GDM1 (cell line): ENCODE measurements at places on chromosomes 5 and 9.

DNA sequence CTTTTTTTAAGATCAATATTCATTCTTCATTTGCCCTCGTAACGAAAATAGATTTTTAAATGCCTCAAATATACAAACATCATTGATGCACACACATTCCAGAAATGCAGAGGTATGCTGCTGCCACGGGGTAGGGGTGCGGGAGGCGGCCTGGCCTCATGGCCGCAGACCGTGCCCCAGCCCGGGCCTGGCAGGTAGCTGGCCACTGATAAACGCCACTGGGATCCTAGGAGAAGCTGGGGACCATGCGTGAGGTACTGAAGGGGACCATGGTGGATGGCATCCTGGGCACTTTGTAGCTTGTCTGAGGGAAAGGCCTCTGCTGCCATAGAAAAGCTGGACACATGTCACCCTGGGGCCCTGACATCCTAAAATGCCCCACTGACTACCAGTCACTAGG lies 6.5 kb downstream of the ORM2 start:
- DNase-seq, result no peak

- no peak for DNase-seq
These were observed 1472.5 kb upstream of the CDH6 start for GRCh38 chr5:29720954-29721353.

GRCh38 chr5:129481161-129481560 lies 21.1 kb downstream of the ADAMTS19 start:
- no peak for DNase-seq

DNA sequence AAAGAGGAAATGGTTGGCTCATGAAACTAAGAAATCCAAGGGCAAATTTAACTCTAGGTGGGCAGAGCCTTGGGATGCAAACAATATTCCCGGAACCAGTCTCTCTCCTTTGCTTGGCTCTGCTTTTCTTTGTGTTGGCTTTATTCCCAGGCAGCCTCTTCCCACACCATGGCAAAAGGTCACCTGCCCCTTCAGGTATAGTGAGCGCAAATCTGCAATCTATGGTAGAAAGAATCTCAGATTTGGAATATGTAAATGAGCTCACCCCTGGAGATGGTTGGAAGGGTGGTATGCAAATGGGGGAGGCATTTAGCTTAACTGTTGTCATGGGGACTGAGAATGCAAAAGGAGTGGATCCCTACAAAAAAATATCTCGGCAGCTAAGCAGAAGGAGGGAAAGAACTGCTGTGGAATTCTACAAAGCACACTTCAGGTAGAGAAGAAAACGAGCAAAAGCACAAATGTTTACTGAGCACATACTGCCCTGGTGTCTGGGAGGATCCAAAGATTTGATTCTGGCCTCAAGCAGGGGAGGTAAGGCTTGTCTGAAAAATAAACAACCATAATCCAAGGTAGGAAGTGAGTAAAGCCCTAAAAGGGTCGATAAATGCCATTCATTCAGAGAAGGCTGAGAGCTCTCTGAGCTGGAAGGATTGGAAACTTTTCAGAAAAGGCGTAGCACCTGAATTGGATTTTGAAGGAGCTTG lies 139.7 kb downstream of the TLE1 start:
- no peak for DNase-seq

GRCh38 chr5:111792471-111793058 lies 35.6 kb upstream of the NREP start:
- DNase-seq, result no peak

DNA sequence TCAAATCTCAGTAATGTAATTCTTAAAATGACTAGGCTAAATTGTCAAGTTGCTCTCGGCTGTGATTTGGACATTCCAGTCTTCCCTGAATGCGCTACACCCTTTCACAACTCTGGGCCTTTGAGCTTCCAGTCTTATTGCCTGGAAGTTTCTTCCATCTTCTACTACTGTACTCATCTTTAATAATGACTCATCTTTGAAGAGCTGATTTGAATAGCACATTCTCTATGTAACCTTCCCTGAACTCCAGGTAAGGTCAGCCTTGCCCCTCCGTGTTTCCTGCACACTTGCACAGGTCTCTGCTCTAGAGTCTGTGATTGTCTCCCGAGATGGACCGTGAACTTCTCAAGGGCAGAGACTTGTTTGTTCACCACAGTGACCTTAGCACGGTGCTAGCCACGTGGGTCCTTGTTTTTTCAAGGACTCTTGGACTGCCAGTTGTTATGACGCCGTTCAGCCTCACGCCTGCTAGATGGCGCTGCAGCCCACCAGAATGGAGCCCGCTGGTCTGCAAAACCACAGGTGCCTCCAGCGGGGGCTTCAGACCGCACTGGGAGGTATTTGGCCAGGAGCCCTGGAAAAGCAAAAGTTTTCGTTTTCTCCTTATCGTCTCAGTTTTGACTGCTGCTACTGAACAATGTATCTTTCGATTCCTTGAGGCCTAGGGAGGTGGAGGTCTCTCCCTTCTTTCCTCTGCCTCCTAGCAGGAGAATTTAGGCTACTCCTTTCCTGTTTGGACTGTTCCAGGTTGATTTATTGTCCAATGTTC lies 44.4 kb downstream of the SEC61B start:
- DNase-seq, result peak; percentile 11

GRCh38 chr9:96214635-96215034 lies 87.3 kb downstream of the HSD17B3 start:
- no peak for DNase-seq

DNA sequence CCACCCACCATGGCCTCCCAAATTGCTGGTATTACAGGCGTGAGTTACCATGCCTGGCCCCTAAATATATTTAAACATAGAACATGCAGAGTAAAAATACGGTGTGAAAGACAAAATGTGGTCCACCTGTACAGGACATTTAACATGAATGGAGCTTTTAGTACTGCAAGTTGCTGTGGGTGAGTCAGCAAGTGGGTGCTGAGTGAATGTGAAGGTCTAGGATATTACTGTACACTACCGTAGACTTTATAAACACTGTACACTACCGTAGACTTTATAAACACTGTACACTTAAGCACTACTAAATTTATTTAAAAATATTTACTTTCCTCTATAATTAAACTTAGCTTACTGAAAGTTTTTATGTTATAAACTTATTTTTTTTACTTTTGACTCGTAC lies 317.8 kb downstream of the PRDM9 start:
- DNase-seq, result no peak

DNA sequence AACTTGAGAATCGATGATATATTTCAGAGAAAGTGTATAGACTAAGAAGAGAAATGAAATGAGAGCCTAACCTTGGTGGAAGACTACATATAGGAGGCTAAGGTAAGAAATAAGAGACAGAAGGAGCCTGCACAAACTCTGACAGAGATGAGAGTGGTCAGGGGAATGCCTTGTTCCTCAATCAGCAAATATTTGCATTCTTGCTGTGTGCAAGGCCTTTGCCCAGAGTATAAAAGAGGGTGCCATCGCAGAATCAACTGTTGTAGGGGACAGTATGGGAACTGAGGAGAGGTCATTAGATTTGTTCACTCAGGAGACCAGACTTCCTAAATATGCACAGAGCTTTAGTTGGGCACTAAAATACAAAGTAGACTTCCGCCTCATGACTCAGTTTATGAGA lies 137.2 kb downstream of the ATG10 start:
- DNase-seq, result no peak

- no peak for DNase-seq
These were observed 120.1 kb upstream of the MYO10 start for GRCh38 chr5:17056141-17056631.

GRCh38 chr5:15574806-15575325 lies 74.9 kb downstream of the FBXL7 start:
- DNase-seq, result no peak

- no peak for DNase-seq
These were observed 1016.8 kb upstream of the DMAC1 start for GRCh38 chr9:8816361-8816760.

DNA sequence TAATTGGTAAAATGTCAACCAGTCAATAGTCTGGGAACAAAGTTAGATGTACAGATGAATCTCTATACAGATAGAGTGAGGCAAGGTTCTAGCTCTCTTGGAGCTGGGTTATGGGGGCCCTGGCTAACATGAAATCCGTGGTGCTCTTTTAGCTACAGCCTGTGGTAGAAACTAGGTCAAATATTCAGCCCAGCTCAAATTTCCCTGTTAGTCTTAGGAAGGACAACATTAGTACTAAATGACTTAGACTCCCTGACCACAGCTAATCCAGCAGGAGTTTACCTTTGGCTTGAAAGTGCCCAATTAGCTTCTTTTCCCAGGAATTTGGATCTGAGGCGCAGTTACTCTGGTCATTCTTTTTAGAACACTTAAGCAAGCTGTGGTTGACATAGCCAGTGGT lies 170.5 kb downstream of the DMRTA1 start:
- DNase-seq, result no peak

GRCh38 chr5:138464388-138465260 lies 655 bp upstream of the EGR1 start:
- peak; percentile 94 for DNase-seq

DNA sequence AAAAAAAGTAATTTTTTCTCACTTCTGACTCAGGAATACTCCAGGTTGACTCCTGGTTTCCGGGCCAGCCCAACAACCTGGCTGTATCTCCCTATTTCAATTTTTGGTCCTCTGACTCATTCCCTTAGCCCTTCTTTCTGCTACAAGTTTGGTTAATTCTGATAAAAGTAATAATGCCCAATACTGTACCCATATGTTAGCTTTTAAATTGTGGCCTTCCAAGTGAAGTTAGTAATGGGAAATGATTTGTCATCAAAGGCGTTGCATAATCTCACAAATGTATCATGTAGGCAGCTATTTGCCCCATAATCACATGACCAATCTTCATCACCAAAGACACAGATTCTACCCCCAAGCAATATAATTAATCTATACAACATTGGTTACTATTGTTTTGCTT lies 31.1 kb upstream of the BNC2 start:
- DNase-seq, result no peak

DNA sequence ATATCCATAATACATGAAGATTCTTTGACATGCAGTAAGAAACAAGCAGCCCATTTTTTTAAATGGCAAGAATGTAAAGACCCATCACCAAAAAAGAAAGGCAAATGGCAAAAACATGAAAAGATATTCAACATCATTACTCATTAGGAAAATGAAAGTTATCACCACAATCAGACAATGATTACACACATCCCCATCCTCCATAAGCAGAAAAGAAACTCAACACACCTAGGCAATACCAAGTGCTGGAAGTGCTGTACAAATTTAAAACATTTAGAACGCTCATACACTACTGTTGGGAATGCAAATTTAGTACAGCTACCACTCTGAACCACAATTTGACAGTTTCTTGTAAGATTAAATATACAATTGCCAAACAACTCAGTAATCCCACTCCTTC lies 466.7 kb downstream of the ACTL7B start:
- no peak for DNase-seq

- DNase-seq, result no peak
These were observed 389.0 kb downstream of the TAF11L14 start for GRCh38 chr5:18023275-18023674.

GRCh38 chr9:10438955-10439354 lies 173.8 kb downstream of the PTPRD start:
- no peak for DNase-seq

GRCh38 chr5:136033234-136033633 lies 4.4 kb downstream of the TGFBI start:
- no peak for DNase-seq

DNA sequence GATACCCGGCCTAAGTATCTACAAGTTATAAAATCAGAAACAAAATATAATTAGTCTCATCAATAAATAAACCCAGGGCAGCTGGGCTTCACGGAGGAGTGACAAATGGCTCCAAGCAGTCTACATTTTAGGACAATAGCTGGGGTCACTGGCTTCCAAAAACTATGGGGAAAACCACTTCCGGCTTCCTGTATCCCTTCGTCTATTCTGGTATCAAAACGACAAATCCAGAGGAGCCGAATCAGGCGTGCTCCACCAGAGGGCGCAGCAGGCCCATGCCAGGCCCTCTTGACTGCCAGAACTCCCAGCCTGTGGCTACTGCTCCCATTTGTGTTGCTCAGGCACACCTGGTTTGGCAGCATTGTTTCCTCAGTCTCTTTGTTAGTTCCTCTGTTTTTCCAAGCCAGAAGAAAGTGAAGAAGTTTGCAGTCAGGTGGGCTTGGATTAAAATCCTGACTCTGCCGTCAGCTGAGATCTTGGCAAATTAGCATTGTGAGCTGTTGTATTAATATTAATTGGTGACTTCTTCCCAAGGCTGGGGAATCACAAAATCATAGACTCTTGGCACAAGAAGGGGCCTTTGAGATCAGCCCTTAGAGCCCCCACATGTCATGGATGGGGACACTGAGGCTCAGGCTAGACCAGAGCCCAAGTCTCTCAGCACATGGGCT lies 11.6 kb upstream of the RAB14 start:
- DNase-seq, result peak; percentile 74

DNA sequence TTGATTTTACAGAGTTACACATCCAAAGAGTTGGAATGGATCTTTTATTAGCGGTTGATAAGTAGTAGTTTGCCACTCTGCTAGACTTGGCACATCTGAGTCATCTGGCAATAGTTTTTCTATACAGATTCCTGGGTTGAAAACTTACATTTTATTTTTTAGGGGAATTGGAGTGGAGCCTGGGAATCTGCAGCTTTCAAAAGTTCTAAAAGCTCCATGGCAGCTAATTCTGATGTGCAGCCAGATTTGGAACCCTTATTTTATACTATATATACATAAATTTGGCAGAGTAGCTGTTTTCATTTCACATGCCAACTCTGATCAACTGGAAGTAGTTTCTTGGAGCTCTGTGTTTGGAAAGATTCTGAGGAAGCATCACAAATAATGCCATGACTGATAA lies 715.5 kb downstream of the TLR4 start:
- no peak for DNase-seq

- no peak for DNase-seq
These were observed 6.1 kb downstream of the SARDH start for GRCh38 chr9:133731876-133732638.

GRCh38 chr5:106489004-106489403 lies 1181.7 kb downstream of the EFNA5 start:
- no peak for DNase-seq

- no peak for DNase-seq
These were observed 30.3 kb downstream of the MAN2A1 start for GRCh38 chr5:109719978-109720377.

DNA sequence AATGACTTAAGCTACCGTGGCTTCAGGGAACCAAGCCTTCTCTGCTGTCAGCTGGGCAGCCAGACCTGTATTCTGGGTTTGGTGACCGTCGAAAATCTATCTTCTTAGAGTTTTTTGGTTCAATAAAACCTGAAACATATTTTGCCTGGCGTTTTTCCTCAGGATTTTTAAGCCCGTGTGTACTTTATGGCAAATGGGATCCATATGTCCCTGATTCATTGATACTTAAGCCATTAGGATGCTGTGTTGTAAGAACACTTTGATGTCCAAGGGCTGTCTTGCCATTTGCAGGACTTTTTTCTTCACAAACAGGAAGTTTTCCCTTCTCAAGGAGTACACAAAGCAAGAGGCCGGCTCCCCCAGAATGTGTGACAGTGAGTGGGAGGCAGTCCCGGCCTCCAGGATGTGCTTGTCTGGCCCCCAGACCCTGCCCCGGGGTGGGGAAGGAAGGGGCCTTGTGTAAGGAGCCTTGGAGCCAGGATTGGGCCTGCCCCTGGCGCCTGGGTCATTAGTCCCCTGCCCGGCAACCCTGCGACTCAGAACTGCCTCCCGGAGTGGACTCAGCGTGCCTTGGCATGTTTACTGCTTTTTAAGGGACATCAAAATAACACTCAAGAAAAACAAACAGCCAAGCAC lies 83.4 kb upstream of the SMIM23 start:
- no peak for DNase-seq
